ENCODE measurements at places on chromosomes 5 and 9.
A peak's percentile ranks its signal among the peaks of the same experiment; 100 is the strongest.

GRCh38 chr5:55481293-55481855, 53.4 kb downstream of the PLPP1 start:
- no peak overlapping the region for H3K27ac ChIP-seq
- no peaks in the 10 kb centered on the region for H3K36me3 ChIP-seq
- H3K27me3 ChIP-seq = no peaks in the 10 kb centered on the region
- H3K4me3 ChIP-seq = no peak overlapping the region

DNA sequence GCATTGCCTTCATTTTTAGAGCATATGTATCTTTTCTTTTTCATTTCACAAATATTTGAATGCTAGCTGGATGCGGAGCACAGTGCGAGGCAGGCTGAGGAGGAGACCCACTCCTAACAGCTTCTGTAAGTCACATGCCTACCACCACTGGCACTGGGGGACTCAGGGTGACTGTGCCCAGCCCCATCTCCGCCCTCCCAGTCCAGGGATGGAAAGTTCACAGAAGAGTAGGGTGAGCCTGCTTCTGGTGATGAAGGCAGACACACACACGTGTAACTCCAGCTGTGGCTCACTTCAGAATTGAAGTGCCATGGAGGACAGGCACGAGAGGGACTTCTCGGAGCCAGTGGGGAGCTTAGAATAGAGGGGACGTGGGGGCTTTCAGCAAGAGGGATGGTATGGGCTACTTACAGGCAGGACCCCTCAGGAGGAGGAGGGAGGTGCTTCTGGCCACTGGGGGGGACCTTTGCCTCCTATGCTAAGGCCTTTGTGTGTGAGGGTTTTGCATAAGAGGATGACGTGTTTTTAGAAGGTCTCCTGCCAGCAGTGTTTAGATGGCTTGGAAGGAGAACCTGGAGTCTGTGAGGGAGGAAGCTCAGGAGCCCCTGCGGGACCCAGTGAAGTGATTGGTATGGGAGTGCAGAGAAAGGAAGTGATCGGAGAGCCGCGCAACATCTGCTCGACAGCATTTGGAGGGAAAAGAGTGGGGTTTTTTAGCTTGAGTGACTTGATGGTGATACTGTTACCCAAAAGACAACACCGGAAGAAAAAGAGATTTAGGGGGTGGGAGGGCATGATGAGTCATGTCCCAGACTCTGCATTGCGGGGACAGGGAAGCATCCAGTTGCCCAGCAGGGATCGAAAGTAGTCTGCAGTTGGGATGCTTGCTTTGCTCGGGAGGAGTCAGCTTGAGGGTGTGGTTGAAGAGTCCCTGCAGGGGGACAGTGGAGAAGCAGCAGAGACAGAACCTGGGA, 163.5 kb upstream of the OTULINL start:
- no peak overlapping the region for H3K27ac ChIP-seq
- peaks cover 68% of the 10 kb centered on the region for H3K36me3 ChIP-seq
- no peaks in the 10 kb centered on the region for H3K4me1 ChIP-seq
- H3K27me3 ChIP-seq = no peaks in the 10 kb centered on the region
- no peak for DNase-seq

DNA sequence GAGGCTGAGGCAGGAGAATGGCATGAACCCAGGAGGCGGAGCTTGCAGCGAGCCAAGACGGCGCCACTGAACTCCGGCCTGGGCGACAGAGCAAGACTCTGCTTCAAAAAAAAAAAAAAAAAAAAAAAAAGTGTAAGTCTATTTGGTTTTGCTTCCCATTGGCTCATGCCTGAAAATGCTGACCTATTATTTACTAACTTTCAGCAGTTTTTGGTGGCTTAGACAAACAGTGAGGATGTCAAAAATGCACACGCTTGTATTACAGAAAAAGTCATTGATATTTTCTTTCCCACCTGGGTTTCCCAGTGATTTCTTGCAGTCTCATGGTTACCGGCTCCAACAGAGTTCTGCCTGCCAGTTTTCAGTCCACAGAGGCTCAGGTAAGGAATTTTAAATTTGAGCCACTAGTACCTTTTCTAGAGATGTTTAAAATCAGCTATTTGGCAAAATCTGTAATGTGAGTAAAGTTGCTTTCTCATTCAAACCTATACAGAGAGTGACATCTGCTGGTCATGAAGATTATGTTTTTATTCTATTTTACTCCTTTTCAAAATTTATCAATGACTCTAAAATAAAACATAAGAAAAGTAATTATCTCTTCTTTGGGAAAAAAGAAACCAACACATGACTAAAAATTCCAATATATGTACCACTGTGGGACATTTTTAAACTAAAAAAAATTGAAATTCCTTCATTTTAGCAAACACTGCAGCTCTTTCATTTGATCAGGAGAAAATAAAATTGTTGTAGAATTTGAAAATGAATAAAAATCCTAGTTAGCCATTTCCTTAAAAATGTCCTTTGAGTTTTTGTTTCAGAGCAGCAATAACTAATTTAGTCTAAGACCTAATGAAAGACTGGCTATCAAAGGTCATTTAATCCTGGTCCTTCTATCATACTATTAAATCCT, 8.8 kb downstream of the FAM200C start:
- no peak overlapping the region for H3K4me3 ChIP-seq
- H3K27ac ChIP-seq = no peak overlapping the region
- H3K27me3 ChIP-seq = no peaks in the 10 kb centered on the region
- no peaks in the 10 kb centered on the region for H3K4me1 ChIP-seq

- H3K36me3 ChIP-seq = no peaks in the 10 kb centered on the region
- H3K4me1 ChIP-seq = no peaks in the 10 kb centered on the region
- H3K27me3 ChIP-seq = no peaks in the 10 kb centered on the region
- H3K4me3 ChIP-seq = no peak overlapping the region
These were observed 58.1 kb downstream of the ZNF474 start for GRCh38 chr5:122187426-122187825.

DNA sequence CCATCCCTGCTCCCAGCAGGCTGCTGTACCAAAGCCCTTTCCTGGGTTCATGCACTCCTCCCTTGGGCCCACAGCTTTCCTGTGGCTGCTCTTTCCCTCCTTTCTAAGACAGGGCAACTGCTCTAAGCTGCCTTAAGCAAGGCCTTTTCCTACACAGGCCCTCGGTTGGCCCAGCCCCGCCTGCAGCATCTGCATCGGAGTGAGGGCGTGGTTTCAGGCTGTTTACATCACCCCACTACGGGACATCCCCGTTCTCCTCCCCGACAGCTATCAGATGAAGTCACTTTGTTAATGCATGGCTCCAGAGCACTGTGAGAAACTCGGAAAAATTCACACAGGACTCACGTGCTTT, 3.4 kb downstream of the DPH7 start:
- H3K4me3 ChIP-seq = no peak overlapping the region
- H3K36me3 ChIP-seq = peaks cover 32% of the 10 kb centered on the region
- no peaks in the 10 kb centered on the region for H3K27me3 ChIP-seq
- H3K4me1 ChIP-seq = peaks cover 17% of the 10 kb centered on the region
- no peak overlapping the region for H3K27ac ChIP-seq

DNA sequence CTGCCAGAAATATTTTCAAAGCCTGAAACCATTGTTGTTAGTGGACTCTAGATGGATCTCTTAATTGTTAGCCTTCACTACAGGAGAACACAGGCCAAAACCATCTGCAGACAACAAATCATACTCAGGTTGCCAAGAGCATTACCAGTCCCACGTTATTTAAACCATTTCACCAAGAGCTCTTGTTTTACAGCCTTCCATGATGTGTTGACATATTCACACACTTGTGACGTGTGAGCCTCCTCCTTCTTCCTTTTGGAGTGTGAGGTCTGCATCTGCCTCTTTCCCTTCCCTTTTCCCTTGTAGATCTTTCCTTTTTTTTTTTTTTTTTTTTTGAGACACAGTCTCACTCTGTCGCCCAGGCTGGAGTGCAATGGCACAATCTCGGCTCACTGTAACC, 279.0 kb downstream of the AUH start:
- no peaks in the 10 kb centered on the region for H3K36me3 ChIP-seq
- no peak for DNase-seq
- no peaks in the 10 kb centered on the region for H3K4me1 ChIP-seq
- H3K27ac ChIP-seq = no peak overlapping the region
- H3K27me3 ChIP-seq = no peaks in the 10 kb centered on the region
- H3K4me3 ChIP-seq = no peak overlapping the region

DNA sequence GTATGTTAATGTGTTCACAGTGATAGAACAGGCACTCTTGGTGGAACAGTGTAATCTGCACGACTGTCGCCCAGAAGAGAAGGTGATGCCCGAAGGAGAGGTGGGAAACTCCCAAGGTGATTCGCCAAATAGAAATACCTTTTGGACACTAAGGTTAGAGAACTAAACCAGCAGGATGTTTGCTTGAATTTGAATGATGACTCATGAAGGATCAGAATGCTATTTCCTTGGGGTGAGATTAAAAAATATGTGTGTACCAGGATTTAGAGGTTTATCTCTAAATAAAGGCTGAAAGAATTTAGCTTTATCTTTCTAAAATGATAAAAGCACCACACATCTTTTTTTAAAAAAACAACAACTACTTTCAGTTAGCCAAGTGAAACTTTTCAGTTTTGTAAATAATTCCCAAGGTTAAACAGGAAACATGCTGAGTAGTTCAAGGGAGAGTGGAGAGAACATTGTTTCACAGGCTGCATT, 297.4 kb upstream of the TAS2R1 start:
- H3K27ac ChIP-seq = no peak overlapping the region
- H3K4me3 ChIP-seq = no peak overlapping the region
- H3K27me3 ChIP-seq = no peaks in the 10 kb centered on the region
- no peak for DNase-seq

GRCh38 chr5:6225121-6225607, 153.2 kb downstream of the MED10 start:
- no peaks in the 10 kb centered on the region for H3K4me1 ChIP-seq
- no peak for DNase-seq
- H3K27ac ChIP-seq = no peak overlapping the region
- H3K36me3 ChIP-seq = no peaks in the 10 kb centered on the region

DNA sequence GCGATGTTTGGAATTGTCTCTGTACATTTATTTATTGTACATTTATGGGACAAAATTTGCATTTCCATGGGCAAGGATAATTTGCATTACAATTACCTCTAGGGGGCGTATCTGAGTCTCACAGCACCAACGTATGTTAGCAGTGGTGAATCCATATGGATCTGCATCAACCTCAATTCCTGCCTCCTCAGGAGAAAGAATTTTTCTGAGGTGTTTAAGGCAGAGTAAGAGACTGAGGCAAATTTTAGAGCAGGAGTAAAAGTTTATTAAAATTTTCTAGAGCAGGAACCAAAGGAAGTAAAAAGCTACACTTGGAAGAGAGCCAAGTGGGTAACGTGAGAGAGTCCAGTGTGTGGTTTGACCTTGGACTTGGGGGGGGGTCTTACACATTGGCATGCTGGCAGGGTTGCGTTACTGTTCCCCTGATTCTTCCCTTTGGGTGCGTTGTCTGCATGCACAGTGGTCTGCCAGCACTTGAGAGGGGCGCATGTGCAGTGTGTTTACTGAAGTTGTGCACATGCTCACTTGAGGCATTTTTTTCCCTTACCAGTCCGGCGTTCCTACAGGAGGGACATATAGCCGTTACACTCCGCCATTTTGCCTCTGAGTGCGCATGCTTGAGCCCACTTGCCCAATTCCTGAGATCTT, 21.0 kb upstream of the RAB14 start:
- H3K4me3 ChIP-seq = no peak overlapping the region
- no peaks in the 10 kb centered on the region for H3K4me1 ChIP-seq
- no peaks in the 10 kb centered on the region for H3K36me3 ChIP-seq
- H3K27ac ChIP-seq = no peak overlapping the region

DNA sequence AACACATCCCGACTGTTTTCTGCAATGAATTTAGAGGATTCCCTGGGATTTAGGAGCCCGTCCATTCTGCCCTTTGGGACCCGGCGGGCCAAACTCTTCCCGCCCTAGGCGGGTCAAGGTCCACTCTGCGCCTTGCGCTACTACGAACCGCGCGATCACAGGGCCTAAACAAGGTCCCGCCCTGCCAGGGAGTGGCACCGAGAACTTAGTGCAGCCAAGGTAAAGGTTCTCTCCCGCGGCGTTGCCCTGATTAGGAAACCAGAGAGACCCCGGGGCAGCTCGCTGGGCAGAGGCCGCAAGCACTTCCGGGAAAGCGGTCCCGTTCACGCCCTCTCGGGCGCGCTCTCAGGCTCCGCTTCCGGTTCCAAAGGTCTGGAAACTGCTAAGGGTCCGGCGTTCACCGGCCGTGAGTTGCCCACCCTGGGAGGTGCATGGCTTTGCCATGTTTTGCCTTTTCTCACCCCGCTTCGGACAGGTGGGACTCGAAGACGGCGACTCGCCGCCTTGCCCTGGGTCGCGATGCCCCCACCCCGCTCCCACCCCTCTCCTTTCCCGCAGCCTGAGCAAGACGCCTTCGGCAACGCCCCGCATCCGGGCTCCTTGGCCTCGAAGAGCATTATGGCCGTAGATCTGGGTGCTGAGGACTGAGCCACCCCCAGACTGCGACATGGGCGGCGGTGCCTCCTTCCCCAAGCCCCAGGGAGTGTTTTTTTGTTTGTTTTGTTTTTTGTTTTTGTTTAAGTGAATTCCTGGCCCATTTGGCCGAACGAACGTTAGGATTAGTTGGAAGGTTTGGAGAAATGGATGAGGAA, 23.4 kb downstream of the HNRNPK start:
- H3K4me3 ChIP-seq = peak overlapping the region; percentile 91
- peaks cover 3% of the 10 kb centered on the region for H3K36me3 ChIP-seq
- peaks cover 2% of the 10 kb centered on the region for H3K4me1 ChIP-seq
- peak overlapping the region; percentile 73 for H3K27ac ChIP-seq
- peak; percentile 78 for DNase-seq

- DNase-seq = no peak
- H3K4me3 ChIP-seq = no peak overlapping the region
- no peaks in the 10 kb centered on the region for H3K27me3 ChIP-seq
- H3K36me3 ChIP-seq = no peaks in the 10 kb centered on the region
- no peak overlapping the region for H3K27ac ChIP-seq
These were observed 207.0 kb downstream of the AUH start for GRCh38 chr9:91154686-91155085.

GRCh38 chr9:126511411-126511810, 102.3 kb upstream of the LMX1B start:
- H3K27me3 ChIP-seq = peaks cover 11% of the 10 kb centered on the region
- no peak overlapping the region for H3K27ac ChIP-seq
- no peaks in the 10 kb centered on the region for H3K36me3 ChIP-seq
- H3K4me3 ChIP-seq = no peak overlapping the region
- DNase-seq = no peak

All from liver (tissue), 10 donors.